ENCODE measurements at places on chromosomes 2 and 18.

DNA sequence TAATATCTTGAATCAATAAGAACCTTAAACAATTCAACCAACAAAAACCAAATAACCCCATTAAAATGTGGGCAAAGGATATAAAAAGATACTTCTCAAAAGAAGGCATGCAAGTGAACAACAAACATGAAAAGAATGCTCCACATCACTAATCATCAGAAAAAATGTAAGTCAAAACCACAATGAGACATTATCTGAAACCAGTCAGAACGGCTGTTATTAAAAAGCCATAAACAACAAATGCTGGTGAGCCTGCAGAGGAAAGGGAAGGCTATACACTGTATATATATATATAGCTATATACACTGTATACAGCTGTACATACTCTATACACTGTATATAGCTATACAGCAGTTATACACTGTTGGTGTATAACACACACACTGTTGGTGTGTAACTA is 47.8 kb upstream of the GALNT13 start:
- DNase-seq: no peak

DNA sequence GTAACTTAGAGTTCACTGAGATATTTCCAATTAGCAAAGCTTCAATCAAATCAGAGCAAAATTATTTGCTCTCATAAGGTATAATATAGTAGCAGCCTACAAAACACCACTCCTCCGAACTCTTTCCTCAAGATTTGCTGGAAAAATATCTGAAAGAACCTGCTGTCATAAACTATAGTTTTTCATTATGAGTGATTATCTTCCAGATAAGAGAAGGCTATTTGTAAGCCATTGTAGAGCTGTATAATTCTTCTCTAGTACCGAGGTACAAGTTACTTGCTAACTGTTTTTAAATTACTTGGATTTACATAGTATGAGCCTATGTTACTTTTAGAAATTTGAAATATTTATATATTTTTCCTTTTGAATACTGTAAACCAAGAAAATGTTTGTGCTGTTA is 2.1 kb downstream of the NDC80 start:
- no peak for DNase-seq

DNA sequence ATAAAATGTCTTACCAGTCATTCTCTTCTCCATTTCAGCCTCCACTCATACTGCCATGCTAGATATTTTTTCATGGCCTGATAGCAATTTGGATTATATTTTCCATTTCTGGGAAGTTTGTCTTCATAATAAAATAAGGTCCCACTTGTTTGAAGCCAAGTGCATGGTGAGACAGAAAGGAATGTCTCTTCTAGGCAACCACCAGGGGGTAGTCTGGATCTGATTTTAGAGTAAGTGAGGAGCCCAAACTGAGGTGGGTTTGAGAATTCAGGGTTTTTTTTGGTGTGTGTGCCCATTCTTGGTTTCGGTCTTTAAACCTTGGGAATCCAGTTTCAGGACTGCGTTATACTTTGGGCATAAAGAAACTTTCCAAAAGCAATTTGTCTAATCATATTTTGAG is 315.5 kb downstream of the RPRM start:
- DNase-seq: no peak

GRCh38 chr2:102285368-102285767 is 26.0 kb upstream of the IL1RL1 start:
- DNase-seq: no peak

- no peak for DNase-seq
Observed at GRCh38 chr2:150939087-150939486, 322.6 kb downstream of the RBM43 start.

DNA sequence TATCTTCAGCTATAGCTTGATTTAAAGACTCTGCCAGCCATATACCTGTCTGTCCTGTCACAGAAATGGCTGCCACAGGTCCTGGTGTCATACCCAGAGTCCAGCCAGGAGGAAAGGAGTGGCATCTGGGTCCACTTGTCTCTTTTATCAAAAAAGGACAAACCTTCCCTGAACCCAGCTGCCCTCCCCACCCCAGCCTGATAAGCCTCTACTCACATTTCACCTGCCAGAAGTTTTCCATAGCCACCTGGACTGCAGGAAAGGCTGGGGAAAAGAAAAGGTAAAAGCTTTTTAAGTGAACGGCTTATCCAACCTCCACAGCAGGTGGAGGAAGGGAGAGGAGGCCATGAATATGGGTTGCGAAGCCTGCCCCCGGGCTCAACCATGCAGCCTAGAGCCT is 32.8 kb downstream of the TMEM163 start:
- DNase-seq: no peak

DNA sequence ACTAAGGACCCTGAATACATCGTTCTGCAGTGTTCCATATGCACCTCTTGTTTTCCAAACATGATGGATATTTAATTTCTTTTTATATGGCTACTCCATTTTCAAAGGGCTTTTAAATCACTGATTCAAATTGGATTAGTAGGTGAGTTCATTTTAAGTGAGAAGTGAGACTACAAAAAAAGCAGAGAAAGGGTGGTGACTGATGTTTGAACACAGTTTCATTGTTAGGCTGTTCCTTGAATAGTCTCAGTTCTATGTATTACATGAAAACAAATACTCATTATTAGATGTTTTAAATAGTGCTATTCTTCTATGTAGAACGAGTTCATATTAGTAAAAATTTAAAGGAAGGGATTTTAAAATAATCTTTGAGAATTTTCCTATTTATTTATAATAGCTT is 72.7 kb upstream of the STON1 start:
- no peak for DNase-seq

GRCh38 chr2:42116195-42117181 is 52.7 kb upstream of the EML4 start:
- no peak for DNase-seq

- DNase-seq: no peak
Observed at GRCh38 chr18:2423761-2424160, 147.5 kb downstream of the METTL4 start.

DNA sequence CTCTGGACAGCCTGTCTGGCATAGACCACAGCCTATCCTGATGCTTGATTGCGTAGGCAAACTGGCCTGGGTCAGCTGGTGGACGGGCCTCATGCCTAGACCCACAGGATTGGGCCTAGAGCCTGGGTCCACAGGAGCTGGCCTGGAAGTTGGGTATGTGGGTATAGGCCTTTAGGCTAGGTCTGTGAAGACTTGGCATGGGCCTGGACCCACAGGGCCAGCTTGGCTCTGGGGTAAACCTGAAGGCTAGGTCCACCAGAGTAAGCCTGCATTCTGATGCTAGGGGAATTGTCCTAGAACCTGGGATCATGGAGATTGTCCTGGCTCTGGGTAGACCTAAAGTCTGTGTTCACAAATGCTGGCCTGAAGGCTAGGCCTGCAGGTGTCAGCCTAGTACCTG is 1293.7 kb downstream of the CNTNAP5 start:
- no peak for DNase-seq

DNA sequence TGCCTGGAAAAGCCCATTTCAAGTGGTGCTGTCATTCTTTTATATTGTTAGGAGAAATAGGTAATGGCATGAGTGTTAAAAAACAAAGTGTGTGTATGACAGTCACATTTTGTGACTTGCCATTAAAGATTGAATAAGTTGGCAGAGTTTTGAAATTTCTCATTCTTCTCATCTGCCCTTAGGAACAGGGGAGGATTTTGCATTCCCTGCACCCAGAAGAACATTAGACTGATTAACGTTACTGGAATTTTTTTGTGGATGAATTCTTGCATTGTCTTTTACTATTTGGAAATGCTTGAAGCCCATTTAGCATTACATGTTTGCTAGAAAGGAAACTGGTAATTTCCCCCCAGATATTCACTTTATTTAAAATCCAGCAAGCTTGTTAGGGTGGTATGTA is 162.2 kb downstream of the BABAM2 start:
- DNase-seq: no peak

GRCh38 chr2:170314744-170315447 is 136.9 kb downstream of the MYO3B start:
- DNase-seq: no peak

DNA sequence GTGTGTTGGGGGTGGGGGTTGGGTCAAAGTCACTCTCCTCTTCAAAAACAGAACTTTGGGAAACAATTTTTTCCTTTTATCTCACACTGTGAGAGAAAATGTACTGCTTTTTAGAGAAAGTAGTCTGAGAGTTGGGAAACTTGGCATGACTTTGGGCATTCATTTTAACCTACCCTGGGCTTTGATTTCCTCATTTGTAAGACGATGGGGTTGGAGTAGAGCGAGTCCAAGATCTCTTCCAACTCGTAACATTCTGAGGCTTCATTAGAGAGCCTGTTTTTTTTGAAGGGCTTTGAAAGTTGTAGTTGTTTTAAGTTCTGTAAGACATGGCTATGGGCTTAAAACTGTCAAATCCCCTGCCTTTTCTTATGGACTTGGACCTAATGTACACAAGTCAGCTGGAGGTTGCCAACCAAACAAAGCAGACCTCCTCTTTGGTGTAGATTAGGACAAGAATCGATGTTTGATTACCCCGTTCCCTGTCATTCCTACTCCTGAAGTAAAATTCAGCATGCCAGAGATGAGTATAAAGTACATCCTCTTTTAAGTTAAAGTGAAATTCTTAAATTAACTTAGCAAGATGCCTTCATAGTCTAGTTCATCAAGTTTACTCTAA is 8.4 kb downstream of the PHLPP1 start:
- DNase-seq: no peak

DNA sequence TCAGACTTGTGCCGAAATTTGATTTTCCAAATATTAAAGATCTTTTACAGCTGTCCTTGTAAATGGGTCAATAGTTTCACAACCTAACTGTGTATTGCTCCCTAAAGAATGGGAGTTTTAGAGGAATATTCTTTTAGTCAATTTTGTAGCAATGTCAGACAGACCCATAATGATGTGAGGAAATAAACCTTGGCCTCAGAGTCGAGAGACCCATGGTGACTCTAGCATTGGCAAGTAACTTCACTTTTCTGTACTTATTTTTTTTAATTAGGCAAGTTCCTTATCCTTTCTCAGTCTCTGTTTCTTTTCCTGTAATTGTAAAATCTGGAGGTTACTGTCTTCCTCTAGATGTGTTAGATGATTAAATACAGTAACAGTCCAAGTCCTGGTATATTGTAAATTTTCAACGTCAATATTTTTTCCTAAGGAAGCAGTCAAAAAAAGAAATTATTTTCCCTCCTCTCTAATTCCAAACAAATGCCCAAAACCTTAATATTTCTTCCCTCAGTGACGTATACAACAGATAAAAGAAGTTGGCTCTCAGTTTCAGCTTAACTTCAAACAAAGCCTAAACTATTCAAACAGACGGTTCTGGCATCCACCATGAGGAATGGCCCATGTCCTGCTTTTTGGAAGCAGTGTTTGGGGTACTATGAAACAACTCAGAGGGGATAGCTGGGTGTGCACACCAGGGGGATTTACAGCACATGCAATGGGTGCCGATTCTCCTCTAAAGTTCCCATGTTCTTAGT is 466.7 kb downstream of the TNS1 start:
- no peak for DNase-seq

GRCh38 chr2:169569948-169570347 is 3.7 kb downstream of the FASTKD1 start:
- no peak for DNase-seq

DNA sequence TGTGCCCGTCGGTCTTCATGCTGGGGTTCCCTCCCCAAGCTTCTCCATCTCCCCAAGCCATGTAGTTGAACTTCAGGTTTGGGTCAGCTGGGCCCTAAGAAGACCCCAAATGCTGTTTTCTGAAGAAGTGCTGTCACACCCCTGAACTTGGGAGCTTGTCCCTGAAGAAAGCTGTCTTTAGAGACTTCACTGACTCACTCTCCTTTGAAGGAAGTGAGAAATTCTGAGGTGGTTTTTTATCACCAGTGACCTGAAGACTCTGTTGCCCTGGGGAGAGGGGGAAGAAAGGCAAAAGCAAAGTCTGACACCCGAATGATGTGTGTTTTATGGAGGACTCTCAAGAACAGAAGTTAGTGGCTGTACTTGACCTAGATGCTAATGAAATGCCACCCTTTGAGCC is 83.6 kb upstream of the BCL2L11 start:
- DNase-seq: no peak

GRCh38 chr2:14843507-14844204 is 211.1 kb downstream of the LRATD1 start:
- no peak for DNase-seq

GRCh38 chr18:74268175-74268574 is 23.6 kb downstream of the CYB5A start:
- DNase-seq: no peak

DNA sequence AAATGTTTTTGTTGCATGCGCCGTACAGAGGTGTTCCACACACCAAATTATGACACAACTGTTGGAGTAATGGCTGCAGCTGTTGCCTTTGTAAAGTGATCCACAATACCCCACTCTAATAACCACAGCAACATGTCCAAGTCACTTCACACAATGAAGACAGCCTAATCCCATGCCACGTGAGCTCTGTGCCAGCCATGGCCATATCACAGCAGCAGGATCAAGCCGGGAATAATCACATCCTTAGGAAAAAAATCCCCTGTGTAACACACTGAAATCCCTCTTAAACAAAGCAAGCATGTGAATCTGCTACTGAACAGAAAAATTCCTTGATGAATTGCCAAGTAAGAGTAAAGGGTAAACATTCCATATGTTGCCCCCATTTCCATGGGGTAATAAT is 179.5 kb upstream of the PARD3B start:
- DNase-seq: no peak
